ENCODE measurements at places on chromosomes 4 and X.

GRCh38 chr4:84677995-84678394, 95.1 kb downstream of the CDS1 start:
- no peak for DNase-seq

DNA sequence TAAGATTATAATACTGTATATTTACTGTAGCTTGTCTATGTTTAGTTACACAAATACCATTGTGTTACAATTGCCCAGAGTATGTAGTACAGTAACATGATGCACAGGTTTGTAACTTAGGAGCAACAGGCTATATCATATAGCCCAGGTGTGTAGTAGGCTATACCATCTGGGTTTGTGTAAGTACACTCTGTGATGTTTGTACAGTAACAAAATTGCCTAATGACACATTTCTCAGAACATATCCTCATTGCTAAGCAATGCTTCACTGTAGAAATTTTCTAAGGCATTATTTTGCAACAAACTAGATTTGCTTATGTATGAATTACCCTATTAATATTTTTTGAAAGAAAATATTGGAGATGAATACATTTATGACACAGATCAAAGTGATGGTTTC, 1390.9 kb downstream of the C4orf33 start:
- DNase-seq, result no peak

- DNase-seq, result no peak
These were observed 3.4 kb downstream of the CD38 start for GRCh38 chr4:15781427-15782095.

DNA sequence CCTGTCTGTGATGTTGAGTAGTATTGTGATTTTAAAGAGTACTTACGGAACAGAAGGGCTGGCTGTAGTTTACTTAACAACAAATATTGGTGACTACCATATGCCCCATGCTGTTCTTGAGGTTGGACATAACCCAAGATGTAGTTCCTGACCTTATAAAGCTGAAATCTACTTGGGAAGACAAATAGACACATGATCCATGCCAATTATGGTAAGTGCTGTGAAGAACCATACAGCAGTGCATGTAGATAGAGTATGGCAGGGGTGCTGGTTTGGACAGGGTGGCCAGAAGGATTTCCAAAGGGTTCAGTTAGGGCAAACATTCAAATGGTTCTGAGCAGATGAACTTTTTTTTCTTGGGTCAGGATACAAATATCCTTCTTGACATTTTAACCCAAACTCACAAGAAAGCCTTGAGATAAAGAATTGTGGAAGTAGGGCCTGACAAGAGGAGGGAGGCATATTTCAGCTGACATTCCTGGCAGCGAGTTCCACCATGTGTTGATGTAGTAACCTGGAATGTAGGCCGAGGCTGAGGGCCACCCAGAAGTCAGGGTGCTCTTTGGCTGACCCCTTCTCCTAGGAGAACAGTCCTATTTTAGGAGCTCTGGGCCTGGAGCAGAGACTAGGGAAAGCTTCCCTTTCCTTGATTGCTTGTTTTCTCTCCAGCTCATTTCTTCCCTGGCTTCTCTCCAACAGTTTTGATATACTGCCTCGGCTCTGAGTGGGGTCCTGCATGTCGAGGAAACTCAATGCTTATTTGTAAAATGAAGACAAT, 74.2 kb downstream of the FREM3 start:
- DNase-seq, result no peak

DNA sequence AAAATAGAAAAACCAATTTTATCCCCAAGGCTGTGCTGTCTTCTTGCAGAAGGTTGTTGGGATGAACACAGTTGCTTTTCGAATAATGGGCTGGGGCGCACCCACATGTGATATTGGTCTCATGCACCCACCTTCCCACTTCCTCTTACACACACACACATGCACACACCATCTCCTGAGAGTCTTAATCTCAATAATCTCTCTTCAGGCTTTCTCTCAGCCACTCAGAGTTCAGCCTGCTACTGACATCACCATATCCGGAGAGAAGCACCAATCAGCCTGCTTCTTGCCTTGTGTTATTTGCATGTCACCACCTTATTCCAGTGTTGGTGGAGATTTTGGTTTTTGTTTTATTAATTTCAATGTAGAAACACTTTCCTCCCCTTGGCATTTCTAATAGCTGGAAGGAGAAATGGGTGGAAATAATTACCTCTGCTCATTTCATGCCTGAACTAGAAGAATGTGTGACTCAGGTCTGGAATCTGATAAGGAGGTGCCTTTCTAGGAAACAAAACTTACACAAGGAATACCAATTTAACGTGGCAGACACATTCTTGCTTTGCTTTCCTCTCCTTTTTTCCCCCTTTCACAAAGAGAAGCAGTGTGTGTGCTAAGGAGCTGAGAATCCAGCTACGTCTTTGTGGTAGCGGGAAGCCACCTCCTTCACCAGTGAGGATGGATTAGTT, 400.2 kb downstream of the MID1IP1 start:
- DNase-seq, result no peak

DNA sequence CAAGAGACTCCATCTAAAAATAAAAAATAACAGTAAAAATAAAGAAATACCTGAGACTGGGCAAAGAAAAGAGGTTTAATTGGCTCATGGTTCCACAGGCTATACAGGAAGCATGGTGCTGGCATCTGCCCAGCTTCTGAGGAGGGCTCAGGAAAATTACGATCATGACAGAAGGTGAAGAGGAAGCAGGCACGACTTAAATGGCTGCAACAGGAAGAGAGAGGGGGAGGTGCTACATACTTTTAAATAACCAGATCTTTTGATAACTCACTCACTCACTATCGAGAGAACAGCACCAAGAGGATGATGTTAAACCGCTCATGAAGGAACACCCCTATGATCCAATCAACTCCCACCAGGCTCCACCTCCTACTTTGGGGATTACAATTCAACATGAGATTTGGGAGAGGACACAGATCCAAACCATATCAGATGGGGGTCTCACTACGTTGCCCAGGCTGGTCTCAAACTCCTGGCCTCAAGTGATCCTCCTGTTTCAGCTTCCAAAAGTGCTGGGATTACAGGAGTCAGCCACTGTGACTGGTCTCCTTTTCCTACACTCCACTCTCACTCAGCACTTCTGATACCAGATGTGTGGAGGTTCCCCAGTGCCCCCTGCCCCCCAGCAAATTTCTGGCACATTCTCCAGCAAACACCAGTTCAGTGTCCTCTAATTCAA, 11.9 kb upstream of the ZNF157 start:
- DNase-seq, result no peak

- no peak for DNase-seq
These were observed 17.4 kb downstream of the FAM9C start for GRCh38 chrX:13026877-13027652.

DNA sequence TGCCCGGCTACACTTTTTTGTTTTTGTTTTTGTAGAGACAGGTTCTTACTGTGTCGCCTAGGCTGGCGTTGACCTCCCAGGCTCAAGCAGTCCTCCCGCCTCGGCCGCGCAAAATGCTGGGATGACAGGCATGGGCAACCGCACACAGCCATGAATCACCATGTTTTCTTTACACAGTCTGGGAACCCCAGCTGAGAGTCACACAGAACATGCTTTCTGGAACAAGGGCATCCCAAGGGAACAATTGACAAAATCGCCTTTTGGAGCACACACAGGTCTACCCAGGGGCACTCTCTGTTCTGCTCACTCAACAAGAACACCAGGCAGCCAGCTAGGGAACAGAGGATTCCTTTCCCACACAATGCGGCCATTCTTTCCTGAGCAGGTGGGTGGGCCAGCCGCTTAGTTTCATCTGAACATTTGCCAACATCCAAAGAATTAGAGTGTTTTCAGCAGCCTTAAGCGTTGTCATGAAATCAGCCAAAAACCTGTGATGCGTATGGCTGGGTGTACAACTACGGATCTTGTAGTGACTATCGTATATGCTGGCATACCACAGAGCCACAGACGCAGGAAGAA, 15.7 kb downstream of the PRKX start:
- DNase-seq, result no peak

DNA sequence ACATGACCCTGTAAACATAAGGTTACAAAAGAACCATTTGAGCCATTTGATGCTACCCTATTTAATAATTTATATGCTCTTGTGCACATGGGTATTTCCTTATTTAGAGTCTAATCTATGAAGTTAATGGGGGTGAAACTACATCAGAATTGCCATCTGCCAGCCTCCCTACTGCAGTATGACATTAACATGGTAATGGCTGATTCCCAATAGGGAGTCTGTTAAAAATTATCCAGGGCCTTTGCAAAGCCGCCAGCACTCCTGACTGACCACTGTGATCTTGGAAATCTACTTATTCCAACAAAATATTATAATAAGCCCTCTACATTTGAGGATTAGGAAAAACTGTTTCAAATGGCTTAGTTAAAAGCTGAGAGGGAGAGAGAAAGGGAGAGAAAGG, 153.7 kb downstream of the CLCN4 start:
- no peak for DNase-seq

DNA sequence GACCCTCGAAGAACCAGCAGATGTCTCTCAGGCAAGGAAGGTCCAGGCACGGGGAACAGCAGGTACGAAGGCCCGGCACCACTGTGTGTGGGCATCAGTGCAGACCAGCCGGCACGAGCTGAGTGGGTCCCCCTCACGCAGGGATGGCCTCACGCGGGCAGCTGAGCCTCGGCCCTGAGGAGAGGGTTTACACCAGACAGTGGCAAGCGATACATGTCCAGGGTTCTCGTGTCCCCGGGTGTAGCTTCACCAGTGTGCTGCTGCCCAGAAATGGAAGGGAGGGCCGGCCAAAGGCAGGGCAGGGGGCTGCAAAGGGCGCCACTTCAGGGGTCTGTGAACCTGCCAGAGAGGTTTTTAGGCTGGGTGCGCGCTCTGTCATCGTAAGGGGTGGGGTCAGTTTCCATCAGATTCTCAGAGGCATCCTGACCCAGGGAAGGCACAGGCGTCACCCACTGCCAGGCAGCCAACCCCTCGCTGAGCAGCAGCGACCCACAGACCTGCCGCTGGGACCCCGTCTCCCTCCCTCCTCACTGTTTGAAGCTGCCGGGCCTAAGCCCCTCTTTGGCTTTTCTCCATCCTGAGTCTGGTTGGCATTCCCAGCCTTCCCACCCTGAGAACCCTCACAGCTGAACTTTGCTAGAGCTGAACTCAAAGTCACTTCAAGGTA, 107.0 kb downstream of the CPZ start:
- DNase-seq, result no peak

DNA sequence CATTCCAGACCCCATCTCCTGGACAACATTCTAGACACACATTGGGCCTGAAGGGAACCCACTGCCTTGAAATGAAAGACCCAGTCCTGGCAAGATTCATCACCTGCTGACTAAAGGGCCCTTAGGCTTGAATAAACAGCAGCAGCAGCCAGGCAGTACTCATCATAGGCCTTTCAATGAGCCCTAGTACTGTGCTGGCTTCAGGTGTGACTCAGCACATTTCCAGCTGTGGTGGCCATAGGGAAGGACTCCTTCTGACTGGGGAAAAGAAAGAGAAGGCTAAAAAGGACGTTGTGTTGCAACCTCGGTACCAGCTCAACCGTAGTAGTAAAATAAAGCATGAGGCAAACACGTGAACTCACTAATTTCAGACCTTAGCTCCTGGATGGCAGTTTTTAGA, 344.0 kb downstream of the ACTRT1 start:
- DNase-seq, result no peak

GRCh38 chr4:105605493-105605892, 53.1 kb downstream of the ARHGEF38 start:
- no peak for DNase-seq

GRCh38 chrX:134144231-134144630, 92.8 kb upstream of the CCDC160 start:
- peak; percentile 27 for DNase-seq

- DNase-seq, result no peak
These were observed 390.3 kb downstream of the SPRY1 start for GRCh38 chr4:123786920-123787319.

GRCh38 chrX:38305971-38306370, 21.3 kb downstream of the RPGR start:
- DNase-seq, result no peak

DNA sequence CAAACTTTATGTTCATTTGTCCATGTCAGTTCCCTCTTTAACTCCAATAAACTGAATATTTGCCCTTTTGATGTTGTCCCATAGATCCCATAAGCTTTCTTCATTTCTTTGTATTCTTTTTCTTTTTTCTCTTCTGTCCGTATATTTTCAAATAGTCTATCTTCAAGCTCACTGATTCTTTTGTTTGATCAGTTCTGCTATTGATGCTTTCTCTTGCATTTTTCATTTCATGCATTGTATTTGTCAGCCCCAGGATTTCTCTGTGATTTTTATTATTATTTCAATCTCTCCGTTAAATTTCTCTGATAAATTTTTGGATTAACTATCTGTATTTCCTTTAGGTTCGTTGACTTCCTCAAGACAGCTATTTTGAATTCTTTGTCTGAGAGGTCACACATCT, 272.9 kb upstream of the GALNT7 start:
- no peak for DNase-seq

DNA sequence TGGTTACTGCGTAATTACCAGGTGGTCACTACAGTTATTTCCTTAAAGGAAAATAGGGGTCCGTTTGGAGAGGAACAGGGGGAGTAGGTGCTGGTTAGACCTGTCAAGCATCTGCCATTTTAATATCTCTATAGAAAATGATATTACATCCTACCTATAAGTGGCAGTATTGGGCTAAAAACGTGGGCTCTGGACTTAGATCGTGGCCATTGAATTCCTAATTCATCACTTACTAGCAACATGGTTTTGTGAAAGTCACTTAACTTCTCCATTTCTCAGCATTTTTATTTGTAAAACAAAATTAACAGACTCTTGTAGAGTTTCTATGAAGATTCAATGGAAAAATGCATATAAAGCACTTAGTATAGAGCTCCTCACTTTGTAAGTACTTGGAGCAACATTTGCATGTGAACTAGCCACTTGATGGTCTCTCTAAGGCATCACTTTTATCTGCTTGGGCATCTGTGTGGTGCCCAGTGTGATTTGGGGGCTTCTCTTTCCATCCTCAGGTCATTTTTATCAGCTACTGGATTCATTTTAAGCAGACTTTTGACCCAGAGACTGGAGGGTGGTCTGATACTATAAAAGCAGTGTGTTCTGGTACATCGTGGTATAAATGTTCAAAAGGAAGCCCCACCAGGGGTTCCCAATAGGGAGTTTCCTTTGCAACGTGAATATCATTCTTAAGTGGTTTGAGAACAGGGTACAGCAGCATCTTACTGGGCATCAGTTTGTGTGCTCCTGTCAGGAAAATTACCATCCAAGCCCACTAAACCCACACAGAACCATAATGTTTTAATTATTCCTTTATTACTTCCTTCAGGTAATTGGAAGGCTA, 42.7 kb upstream of the RASSF6 start:
- DNase-seq, result peak; percentile 53

DNA sequence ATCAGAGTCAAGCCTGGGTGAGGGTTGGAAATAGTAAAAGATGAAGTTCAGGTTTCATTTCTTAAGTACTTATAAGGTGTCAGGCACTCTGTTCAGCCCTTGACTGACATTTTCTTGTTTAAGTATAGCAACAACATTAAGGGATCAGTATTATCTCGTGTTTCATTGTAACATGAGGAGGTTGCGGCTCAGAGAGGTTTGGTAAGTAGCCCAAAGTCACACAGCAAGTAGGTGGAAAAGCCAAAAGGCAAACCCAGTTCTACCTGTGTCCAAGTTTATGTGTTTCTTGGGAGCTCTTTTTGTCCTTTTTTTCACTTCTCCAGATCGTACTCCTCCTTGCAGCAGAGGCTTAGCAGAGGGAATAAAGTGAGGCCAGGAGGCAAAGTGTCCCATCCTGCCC, 337.5 kb upstream of the KLF3 start:
- no peak for DNase-seq
